ENCODE measurements at places on chromosomes 12 and 14. TPM values are rescaled to one million over a fixed set of nuclear protein-coding genes. Genes with fewer than 3 reads are reported as not detected.

Gene RND1
- 8.9 TPM for total RNA-seq

DNA sequence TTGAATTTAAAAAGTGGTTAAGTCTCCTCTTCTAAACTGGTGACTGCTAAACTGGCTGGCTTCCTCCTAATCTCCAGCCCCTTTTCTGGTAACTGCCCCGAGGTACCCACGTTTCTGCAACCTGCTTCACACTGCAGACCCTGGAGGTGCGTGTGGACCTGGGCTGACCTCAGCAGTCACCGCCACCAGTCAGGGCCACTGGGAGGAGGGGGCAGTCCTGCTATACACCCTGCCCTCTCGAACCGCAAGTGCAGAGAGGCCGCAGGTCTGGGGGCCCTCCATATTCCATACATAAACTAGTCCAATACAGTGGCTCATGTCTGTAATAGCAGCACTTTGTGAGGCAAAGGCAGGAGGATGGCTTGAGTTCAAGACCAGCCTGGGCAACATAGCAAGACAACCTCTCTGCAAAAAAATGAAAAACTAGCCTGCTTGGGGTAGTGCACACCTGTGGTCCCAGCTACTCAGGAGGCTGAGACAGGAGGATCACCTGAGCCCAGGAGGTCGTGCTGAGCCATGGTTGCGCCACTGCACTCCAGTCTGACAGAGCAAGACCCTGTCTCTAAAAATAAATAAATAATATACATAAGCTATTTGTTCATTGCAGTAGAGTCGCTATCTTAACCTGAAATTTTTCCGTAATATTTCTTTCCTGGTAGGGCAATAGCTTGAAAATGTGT is 25.6 kb downstream of the VPS37B start:
- DNase-seq = no peak

GRCh38 chr12:25382311-25383106 is 131.8 kb upstream of the KRAS start:
- no peak for DNase-seq

DNA sequence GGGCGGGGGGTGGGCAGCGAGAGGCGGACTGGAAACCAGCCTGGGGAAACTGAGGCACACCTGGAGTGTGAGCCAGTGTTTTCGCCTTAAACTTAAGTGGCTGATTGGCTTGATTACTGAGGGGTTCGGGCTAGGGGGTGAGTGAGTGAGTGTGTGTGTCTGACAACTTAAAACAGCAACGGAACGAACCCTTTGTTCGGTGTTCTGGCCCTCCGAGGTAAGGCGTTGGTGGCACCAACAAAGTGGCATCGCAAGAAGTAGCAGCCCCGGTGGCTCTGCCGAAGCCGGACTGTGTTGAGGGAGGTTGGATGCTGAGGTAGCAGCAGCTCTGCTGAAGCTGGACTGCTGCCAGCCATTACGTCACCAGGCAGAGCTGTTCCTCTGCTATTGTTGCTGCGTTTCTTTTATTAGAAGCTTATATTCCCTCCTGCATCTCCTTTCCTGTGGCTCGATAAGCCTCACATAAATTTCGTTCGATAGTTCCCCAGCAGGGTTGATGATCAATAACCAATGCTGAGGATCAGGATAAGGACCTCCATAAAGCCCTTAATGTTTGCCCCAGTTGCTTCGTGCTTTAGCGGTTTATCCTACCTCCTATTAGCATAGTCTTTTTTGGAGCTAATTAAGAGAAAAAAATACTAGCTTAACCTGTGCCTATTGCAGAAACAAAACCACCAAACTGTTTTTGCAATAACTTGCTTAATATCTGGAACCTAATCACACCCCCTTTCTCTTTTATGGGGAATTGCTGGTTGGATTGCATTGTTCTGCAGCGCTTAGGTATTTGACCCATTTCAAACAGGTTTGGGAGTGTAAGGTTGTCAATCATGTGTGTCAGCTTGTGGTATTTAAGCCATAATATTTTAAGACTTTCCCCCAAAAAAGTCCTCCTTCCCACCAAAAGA is 1.3 kb downstream of the GPR137C start:
- DNase-seq = peak; percentile 44

DNA sequence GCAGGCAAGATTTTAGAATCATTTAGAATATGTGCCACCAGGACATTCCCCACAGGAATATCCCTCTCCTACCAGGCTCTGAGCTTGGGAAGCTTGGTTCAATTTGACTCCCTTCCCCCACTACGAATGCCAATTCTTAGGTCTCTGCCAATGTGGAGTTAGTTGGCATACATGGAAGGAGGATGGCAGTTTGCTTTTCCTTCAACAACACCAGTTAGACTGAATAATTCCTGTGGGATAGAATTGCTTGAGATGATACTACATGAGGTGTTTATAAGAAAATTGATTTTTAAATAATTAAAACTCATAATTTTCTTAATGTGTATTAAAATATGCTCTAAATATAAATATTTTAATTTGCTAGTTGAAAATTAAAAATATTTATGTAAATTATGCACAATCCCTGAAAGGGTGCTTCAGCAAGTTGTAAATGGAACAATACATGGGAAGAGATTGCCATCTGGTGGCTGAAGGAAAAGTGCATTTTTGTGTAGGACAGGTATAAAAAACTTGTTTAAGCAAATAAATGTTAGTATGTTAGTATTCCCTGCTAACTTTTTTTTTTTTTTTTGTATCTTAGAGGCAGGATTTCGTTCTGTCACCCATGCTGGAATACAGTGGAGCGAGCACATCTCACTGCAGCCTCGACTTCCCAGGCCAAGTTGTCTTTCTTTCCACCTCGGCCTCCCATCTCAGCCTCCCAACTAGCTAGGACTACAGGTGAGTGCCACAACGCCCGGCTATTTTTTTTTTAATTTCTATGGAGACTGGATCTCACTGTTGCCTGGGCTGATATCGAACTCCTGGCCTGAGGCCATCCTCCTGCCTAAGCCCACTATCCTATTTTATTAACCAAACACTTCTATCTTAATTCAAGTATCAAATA is 25.8 kb upstream of the STRAP start:
- no peak for DNase-seq

GRCh38 chr12:11897923-11898322 is 172.8 kb upstream of the BCL2L14 start:
- DNase-seq = no peak

GRCh38 chr14:79614448-79614847 is 596.9 kb downstream of the DIO2 start:
- no peak for DNase-seq

GRCh38 chr14:105286759-105287144 is 14.0 kb downstream of the BRF1 start:
- DNase-seq = no peak
